CD4-positive, alpha-beta T cell treated with Interleukin-4 for 4 hours (primary cell): ENCODE measurements at places on chromosomes 4 and X.

DNA sequence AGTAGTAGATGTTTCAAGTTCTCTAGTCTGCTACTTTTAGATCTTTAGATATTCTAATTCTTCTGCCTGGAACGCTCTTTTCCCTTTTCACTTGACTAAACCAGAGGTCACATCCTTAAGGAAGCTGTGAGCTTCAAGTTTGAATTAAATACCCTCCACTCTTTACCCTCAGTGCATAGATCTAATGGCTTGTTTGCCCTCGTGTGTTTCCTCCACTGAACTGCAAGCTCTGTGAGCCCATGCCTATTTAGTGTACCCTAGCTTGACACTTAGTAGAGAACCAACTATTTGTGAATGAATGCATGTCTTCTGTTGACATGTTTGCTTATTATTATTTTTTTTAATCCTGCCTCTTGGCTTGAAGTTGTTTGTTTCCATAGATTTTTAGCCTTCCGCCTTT lies 138.3 kb downstream of the PDE5A start:
- DNase-seq = no peak

- DNase-seq = no peak
These were observed 5.0 kb downstream of the XPNPEP2 start for GRCh38 chrX:129743821-129744220.

DNA sequence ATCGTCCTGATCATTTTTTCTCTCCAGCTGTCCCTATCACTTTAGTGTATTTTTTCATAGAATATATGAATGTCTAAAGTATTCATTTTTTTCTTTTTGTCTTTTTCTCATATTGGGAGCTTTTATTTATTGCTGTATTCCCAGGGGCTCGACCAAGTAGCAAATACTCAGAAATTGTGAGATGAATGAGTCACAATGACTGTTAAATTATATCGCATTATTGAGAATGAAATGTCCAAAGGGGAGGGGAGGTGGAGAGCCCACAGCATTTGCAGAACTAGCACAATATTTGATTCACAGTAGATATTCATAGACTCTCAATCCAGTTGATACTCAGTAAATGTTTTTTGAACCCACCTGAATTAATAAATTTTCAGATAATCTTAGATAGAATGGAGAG lies 543.6 kb upstream of the FAM241A start:
- DNase-seq = no peak

DNA sequence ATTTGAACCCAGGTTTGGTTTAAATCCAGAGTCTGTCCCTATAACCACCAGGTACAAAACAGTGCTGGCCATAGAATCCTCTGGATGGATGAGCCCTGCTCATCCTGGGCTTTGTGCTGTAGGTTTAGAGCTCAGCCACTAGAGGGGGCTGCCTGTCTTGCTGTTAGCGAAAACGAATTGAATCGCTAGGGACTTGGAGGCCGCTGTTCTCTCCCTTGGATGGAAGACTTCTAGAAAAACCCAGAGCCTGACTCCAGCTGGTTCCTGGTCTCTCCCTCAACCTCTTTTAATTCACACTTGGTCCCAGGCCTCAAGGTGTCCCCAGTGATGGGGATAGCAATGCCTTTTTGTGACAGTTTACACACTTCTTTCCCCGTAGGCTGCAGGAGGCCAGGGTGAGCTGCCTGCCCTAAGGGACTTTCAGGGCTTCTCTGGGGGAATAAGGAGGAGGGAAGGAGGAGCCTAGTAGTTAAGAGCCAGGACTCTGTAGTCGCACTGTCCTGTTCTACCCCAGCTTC lies 8.7 kb downstream of the RIPPLY1 start:
- DNase-seq = peak; percentile 36

DNA sequence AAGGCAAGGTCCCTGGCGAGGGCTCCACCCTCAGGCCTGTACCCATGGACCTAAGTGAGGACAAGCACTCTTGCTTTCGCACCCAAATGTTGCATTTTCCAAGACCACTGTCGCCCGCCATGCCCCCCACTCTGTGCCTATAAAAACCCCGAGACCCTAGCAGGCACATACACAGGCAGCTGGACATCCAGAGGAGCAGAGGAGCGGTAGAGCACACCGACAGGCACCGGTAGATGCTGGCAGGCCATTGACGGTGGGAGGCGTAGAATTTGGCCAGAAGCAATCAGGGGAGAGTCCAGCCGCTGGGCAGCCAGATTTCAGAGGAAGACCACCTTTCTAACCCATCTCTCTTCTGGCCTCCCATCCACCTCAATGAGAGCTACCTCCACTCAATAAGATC lies 715.2 kb upstream of the AADAT start:
- no peak for DNase-seq

DNA sequence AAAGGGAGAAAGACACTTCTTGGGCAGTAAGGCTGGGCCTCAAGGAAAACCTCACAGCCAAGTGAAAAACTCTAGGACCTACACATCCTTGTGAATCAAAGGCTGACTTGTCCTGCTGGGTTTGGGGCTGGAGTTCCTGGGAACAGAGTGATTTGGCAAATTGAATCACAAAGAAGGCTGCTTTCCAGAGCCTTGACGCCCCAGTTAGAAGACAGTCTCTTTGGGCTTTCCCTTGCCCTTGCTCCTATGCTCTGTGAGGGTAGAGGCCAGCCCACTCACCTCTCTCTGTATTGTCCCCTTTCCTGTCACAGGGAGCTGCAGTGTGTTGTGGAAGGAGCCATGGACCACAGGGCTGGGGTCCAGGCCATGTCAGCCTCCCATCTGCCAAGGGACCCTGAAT lies 9.6 kb downstream of the AMER1 start:
- no peak for DNase-seq
